Progenitor cell of endocrine pancreas (in vitro differentiated cells): ENCODE measurements at places on chromosomes 1 and 21.

DNA sequence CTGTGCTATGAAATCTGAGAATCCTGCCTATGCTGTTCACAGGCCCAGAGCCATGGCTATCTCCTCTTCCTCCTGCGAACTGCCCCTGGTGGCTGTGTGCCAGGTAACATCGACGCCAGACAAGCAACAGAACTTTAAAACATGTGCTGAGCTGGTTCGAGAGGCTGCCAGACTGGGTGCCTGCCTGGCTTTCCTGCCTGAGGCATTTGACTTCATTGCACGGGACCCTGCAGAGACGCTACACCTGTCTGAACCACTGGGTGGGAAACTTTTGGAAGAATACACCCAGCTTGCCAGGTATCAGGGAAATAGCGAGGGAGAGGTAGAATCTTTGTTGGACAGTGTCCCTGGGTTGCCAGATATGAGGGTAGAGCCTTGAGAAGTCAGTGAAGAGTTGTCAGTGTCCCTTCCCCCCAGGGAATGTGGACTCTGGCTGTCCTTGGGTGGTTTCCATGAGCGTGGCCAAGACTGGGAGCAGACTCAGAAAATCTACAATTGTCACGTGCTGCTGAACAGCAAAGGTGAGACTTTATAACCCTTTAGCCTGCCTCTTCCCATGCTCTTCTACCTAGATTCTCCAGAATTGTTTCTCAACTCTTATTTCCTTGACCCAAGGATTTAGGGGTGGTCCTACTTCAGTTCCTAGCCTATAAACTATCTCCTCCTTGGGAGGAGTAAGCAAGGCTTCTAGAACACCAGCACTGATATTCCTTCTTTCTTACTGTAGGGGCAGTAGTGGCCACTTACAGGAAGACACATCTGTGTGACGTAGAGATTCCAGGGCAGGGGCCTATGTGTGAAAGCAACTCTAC, 1.4 kb downstream of the NIT1 start:
- no peak for DNase-seq
- H3K27me3 ChIP-seq: no peaks in the 10 kb centered on the region
- peak overlapping the region; percentile 95 for H3K4me3 ChIP-seq
- H3K36me3 ChIP-seq: peaks cover 20% of the 10 kb centered on the region
- H3K27ac ChIP-seq: peak overlapping the region; percentile 97

DNA sequence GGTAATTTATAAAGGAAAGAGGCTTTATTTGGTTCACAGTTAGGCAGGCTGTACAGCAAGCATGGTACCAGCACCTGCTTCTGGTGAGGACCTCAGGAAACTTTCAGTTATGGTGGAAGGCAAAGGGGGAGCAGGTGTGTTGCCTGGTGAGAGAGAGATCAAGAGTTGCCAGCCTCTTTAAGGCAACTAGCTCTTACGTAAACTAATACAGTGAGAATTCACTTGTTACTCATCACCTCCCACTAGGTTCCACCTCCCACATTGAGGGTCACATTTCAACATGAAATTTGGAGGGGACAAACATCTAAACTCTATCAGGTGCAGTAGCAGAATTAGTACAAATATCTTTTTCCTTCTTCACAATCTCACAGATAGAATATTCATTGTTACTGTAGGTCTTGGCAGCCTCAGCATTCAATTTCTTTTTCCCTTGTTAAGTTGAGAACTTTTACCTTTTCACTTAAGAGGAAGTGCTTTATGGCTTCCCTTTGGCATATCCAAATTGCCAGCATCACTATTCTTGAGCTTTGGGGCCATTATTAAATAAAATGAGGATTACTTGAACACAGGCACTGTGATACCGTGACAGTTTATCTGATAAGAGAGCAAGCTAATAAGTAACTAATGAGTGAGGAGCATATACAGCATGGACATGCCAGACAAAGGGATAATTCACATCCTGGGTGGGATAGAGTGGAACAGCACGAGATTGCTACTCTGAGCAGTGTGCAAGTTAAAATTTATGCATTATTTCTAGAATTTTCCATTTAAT, 48.4 kb downstream of the MAGI3 start:
- no peak overlapping the region for H3K27ac ChIP-seq
- H3K4me3 ChIP-seq: no peak overlapping the region
- DNase-seq: no peak
- H3K4me1 ChIP-seq: peaks cover 30% of the 10 kb centered on the region
- no peaks in the 10 kb centered on the region for H3K27me3 ChIP-seq

GRCh38 chr1:50531601-50532000, 108.4 kb upstream of the DMRTA2 start:
- H3K4me1 ChIP-seq: peaks cover 4% of the 10 kb centered on the region
- H3K36me3 ChIP-seq: peaks cover 4% of the 10 kb centered on the region
- H3K27me3 ChIP-seq: no peaks in the 10 kb centered on the region
- no peak overlapping the region for H3K27ac ChIP-seq

DNA sequence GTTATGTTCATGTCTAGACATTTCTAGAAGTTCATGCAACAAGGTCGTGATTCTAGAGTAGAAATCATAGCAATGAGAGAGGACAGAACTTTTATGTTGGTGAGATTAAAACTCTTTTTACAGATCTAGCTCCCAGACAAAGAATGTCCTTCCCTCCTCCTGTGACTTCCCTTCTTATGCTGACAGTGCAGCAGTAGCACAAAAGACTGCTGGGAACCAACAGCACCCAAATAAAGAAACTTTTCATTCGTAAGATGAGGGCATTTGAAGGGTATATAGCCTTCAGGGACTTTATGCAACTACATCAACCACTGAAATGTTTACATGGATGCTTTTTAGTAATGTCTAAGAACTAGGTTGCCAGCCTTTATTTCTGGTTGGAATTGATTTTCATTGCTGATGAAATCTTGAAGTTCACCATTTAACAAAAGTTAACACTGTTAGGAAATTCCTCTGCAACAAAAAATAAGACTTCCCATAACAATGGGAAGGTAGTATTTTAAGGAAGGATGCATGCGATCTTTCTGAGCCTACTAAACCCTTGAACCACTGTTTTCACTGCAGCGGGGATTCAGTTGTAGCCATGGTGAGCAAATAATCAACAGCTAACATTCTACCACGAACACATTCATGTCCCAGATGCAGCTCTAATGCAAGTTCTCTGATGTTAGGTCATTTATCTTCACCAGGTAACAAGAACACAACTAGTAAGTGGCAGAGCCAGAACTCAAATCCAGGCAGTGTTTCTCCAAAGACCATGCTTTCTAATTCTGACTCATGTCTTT, 672.8 kb downstream of the PTPRC start:
- no peaks in the 10 kb centered on the region for H3K27me3 ChIP-seq
- H3K36me3 ChIP-seq: no peaks in the 10 kb centered on the region
- no peak for DNase-seq
- no peak overlapping the region for H3K4me3 ChIP-seq
- no peak overlapping the region for H3K27ac ChIP-seq

DNA sequence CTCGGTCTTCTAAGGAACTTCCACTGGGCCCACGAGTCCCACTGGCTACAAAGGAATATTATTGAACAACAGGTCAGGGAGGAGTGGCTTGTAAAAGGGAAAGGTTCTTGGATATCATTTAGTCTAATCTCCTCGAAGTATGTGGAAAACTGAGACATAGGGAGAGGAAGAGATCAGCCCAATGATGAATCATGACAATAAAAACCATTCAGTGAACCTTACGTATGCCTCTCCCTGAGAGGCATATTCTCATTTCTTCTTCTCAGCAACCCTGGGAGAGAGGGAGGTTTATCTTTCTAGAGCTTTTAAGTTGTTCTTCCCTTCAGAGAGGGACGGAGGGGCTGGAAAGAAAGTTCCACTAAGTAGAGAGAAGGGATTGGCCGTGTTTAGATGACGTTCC, 5.3 kb upstream of the MOB3C start:
- H3K4me3 ChIP-seq: no peak overlapping the region
- H3K27me3 ChIP-seq: peaks cover 16% of the 10 kb centered on the region
- no peaks in the 10 kb centered on the region for H3K36me3 ChIP-seq
- no peak for DNase-seq
- peaks cover 14% of the 10 kb centered on the region for H3K4me1 ChIP-seq

DNA sequence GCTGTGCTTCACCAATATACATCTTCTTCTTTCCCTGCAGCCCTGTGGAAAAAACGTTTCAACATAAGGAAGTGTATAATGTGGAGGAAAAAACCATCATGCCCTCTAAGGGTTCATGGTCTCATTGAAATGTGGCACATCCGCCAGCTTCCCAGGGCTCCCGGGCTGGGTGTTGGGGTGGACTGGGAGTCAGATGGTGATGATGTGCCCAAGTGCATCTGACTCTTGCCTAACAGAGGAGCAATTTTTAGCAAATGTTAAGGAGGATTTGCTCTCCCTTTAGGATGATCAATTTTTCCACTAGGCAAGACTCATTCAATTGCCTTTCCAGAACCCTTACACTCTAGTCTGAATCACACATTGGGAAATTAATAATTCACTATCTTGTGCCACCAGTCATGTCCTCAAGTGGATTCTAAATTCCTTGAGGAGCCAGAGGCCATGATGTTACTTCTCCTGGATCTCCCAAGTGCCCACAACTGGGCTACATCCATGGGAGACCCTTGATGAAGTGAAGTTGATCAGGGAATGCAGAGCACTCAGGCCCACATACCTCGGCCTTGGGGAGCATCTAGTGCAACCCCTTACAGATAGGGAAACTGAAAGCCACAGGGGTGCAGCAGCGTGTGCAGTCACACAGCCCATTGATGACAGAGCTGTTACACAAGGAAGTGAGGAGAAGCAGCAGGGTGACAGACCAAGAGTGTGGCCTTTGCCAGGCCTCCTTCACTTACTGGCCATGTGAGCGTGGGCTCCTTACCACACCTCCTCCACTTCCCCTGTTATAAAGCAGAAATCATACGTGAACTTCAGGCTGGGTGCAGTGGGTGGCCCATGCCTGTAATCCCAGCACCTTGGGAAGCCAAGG, 100.0 kb upstream of the SLC44A3 start:
- H3K4me3 ChIP-seq: no peak overlapping the region
- H3K27me3 ChIP-seq: no peaks in the 10 kb centered on the region
- H3K36me3 ChIP-seq: peaks cover 23% of the 10 kb centered on the region
- no peak for DNase-seq
